ENCODE measurements at places on chromosomes 4 and X. TPM values are rescaled to one million over a fixed set of nuclear protein-coding genes. Genes with fewer than 3 reads are reported as not detected.

Gene UGT2B10
- total RNA-seq = not detected

Gene EPHA5
- not detected for total RNA-seq

Gene GAGE12E
- total RNA-seq = not detected

Gene WNK3
- total RNA-seq = 1.2 TPM

Gene SH3RF1
- 30.3 TPM for total RNA-seq

Gene REELD1
- total RNA-seq = 0.29 TPM

Gene GAGE12J
- total RNA-seq = not detected

- DNase-seq = no peak
These were observed 56.0 kb downstream of the NCAPG start for GRCh38 chr4:17866810-17867209.

- no peak for DNase-seq
These were observed 197.9 kb downstream of the ANKRD50 start for GRCh38 chr4:124514588-124514987.

- DNase-seq = no peak
These were observed 216.4 kb upstream of the GYPA start for GRCh38 chr4:144356941-144357381.

DNA sequence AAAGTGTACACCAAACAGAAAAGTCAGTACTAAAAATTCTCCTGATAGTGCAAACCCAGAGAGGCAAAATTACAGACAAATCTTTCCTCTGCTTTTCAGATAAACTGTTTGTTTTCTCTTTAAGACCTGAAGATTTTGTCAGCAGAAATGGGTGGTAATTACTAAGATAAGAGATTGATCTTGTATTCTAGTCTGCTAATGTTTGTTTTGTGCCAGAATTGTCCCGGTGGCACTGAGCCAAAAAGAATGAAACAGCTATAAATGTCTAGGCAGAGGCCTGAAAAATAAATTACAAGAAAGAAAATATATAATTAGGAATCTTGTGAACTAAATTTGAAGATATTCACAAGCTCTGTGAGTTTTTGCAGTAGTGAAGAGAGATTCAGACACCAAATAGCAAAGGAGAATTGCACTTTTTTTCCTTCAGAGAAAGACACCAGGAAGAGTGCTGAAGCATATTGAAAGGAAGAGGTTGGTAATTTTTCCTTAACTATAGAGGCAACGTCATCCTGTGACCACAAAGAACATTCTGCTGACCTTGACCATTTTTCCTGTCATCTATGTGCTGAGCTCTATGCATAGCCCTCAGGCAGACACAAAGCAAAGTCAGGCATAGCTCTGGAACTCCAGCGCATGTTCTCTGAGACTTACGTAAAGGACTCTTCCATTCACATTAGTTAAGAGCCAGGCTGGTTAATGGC is 314.5 kb upstream of the RASGEF1B start:
- no peak for DNase-seq

DNA sequence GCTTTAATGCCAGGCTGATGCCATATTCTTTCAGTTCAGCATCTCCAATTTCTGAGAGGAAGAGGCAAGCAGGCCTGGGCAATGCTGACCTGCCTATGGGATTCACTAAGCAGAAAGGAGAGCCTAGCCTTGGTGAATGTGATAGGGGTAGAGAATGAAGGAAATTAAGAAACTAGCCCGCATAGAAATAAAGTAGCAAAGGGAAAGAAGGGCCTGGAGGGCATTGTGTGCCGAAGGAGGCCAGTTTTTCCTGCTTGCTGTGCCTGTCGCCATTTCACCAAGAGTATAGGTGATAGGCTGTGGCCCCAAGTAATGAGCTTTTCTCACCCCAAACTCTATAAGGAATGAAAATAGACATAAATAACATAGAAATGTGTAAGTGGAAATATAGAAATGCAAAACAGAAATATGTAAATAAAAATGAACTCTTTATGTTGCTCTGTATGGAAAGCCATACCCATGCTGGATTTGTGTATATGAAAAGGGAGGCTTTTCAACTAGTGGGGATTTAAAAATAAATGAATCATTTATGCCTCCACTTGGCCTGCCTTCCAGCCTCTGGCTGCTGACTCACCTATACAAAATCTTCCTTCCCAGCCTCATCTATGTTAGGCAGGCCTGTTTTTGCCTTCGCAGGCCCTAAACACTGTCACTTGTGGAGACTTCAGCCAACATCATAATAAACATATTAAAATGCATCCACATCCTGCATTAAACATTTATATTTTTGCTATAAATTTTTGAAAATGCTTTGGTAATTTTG is 5.1 kb upstream of the OCRL start:
- DNase-seq = no peak

GRCh38 chr4:69026974-69027373 is 69.3 kb upstream of the UGT2B7 start:
- DNase-seq = no peak

DNA sequence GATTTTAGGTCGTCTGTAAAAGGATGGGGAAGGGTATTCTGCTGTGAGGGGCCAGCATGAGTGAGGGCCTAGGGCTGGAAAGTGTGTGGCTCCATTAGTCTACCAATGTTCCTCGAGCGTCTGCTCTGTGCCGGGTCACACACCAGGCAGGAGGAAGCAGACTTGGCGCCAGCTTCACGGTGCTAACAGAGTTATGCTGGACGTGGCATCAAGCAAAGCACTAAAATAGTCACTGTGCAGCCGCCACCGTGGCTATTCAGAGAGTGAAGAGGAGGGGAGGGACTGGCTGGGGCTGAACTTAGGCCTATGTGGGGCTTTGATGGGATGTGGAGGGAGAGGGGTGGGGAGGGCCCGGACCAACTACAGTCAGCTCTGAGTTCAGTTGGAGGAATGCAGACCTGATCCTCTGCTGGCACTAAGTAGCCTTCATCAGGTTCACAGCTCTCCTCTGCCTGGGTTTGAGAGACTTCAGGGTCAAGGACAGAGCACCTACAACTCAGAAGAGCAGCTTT is 83.9 kb upstream of the MSX1 start:
- peak; percentile 87 for DNase-seq

DNA sequence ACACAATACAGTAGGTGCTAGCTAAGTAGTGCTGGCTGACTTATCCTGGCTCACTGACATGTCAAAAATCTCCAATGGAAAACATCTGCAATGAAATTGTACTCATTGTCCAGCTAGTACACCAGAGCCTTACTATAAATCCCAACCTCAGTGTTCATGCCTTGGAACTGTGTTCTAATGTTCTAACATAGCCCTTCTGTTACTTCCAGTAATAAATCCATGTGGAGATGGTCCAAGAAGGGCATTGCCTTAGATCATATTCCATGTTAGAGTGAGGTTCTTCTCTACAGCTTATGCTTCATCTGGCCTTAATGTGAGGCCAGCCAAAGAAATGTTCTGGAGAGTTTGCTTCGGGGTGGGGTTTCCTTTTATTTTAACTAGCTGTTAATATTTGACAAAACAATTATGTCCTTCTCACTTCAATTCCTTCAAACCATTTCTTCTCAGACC is 25.1 kb downstream of the ENOX2 start:
- no peak for DNase-seq

DNA sequence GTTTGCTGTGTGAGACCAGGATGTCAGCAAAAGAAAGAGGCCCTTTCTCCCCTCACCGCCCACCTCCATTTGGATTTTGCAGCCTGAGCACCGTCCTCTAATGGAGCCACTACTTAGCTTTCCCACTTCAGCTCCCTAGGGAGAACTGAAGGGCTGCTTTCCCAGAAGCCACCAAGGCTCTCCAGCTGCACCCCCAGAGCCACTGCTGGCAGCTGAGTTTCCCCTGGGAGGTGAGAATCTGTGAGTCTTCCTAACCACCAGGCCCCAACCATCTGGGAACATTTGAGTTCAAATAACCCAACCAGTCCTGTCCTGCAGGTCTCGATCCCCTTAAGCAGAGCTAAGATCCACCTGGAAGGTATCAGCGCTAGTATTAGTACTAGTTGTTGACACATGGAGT is 173.1 kb upstream of the USP9X start:
- DNase-seq = no peak

DNA sequence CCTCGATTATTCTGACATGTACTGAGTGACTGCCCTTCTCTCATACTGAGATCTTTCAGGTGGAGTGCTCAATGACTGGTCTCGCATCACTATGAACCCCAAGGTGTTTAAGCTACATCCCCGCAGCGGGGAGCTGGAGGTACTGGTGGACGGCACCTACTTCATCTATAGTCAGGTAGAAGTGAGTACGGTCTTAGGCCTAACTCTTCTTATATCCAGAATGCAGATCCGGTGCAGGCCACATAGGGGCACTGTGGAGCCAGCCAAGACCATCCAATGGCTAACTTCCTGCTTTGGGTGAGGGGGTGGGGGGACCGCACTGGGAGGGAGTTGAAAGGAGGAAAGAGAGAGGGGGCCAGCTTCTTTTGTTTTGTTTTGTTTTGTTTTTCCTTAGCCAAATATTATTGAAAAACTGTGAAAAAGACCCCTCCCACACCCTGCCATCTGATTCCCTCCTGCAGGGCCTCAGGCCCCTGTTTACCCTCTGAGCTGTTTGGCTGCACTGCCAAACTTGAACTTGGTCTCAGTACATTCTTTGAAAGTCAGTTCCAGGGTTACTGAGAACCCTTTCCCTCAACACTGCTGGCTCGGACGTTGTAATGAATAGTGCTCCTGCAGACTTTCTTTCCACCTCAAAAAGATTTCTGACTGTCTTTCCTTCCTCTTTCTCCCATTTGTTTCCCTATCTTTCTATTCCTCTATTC is 16.2 kb downstream of the AWAT2 start:
- peak; percentile 57 for DNase-seq

GRCh38 chrX:4570151-4570550 is 856.7 kb upstream of the PRKX start:
- DNase-seq = no peak

DNA sequence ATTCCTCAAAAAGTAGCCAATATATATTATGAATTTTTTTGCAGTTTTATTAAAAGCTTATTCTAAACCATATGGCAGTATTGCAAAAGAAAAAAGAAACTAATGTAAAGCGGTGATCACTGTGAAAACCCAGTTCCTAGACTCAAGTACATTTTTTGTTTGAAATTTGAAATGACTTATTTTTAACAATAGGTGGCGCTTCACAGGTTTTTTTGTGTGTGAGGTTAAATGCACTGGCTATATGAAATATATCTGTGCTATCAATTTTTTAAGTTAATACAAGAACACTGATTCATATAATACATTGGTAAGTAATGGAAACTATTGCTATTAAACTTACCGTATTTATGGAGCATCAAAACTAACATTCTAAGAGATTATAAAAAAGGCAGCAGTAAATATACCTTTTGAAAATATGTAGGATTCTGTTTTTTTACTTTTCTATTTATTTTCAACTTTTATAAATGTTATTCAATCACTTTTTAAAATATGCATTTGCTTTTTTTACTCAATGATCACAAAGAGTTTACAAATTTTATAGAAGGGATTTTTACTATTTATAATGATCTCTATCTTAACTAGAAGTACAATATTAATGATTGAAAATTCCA is 5.6 kb upstream of the SPRY1 start:
- DNase-seq = no peak

GRCh38 chr4:78081541-78081940 is 24.4 kb downstream of the FRAS1 start:
- no peak for DNase-seq

DNA sequence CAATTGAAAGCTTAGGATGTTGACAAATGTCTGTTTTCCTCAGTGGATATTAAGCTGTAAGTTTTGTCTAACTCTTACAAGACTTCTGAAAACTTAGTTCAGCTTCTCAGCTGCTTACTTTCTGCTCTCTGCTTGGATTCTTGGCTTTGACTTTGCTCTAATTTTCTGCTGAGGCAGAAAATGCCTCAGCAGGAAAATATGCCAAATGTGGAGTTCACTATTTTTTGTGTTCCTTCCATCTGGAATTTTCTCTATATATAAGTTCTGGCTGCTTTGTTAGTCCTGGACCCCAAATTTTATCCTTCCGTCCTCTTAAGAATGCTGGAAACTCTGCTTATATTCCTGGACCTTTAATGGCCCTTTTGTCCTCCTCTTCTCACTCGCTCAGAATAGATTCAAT is 352.6 kb upstream of the NWD2 start:
- no peak for DNase-seq

DNA sequence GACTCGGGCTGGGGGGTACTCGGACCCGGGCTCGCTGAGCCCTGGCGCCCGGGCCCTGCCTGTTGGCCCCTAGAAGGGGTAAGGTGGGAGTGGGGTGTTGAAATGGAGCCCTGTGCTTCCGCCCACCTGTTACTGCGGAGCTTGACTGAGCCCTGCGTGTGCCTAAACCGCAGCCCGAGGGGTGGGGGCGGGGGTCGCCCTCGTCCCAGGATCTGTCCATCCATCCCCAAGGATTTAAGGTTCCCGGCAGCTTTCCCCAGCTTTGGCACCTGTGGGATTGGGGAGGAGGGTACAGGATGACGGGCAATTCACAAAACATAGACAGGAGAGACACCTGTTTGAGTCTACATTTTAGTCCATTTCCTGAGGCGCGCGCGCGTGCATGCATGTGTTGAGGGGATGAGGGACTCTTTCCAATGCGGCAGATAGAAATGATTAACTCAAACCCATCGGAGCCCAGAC is 779 bp downstream of the GABRQ start:
- DNase-seq = no peak

DNA sequence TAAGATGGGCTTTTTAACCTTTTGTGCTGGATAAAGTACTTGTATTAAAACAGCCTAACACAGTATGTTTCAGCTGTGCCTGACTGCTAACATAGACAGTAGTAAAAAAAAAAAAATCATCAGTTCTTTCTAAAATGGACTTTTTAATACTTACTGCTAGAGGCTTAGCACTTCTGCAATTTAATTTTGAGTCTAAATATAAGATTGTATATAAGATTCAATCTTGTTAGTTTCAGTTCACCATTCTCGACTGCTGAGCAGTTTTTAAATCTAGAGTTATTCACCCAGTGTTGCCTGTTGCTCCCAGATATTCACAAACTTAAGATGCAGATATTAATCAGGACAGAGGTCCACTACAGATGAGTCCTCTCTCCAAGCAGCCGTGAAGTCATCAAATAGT is 6.8 kb downstream of the PLA2G12A start:
- no peak for DNase-seq

DNA sequence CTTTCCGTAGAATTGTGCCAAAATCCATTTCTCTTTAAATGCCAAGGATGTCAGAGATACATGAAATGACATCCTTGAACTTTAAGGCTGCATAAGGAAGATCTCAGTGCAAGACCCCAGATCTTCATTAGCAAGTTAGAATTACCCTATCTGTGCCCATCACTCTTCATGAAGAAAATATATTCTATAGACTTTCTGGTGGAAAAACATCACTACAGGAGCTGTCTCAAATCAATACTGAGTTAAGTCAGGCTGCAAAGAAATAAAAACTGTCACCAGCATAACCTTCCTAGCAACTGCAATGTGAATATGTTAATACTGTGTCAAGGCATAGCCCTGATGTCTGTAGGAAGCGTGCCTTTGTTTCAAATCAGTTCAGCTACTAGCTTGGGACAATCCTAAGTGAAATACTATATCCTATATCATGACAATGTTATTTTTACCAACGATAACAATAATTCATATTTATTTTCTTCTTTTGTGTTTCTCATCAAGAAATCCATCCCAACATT is 173.3 kb downstream of the TBCK start:
- DNase-seq = no peak

GRCh38 chr4:180542445-180543100 is 1700.6 kb upstream of the TENM3 start:
- no peak for DNase-seq
